ENCODE measurements at places on chromosomes 12 and 14.

DNA sequence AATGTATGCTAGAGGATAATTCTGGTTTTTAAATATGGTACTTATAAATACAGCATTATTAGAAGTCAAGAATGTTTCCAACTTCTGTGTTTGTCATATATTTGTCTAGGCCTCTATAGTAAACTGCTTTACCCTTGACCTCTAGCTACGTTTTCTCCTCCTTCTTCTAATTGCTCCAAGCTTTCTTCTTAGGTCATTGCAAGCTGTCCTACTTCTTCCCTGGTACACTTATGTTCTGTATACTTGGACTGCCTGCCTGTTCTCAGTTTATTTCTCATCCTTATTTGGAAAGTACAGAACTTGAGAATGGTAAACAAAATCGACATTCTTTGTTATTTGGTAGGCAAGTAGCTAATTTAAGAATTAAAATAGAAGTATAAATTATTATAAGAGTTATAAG is 23.9 kb upstream of the ATP2B1 start:
- DNase-seq, result no peak

DNA sequence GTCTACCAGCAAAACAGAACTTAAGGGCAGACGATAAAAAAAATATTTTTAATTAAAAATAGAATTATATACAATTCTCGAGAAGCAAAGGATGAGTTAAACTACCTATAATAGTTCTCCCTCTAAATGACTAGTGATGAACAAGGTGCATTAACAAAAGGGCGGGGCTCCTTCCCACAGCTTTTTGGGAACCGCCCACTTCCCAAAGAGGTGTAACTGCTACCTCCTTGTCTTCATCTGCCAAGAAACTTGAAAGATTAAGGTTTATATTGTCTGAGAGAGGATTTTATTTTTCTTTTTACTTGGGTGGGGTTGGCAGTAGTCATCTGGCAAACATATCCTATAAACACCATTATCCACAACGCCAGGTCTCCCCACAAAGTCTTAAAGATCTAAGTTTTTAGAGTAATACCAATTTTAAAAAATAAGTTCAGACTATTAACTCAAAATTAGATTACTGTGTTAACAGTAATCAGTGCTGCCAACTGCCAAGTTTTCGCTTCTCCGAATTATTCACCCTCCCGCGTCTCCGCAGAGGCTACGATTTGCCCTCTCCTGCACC is 938 bp downstream of the RALGAPA1 start:
- DNase-seq, result peak; percentile 43

- no peak for DNase-seq
Observed at GRCh38 chr12:132496710-132497109, 6.8 kb downstream of the FBRSL1 start.

DNA sequence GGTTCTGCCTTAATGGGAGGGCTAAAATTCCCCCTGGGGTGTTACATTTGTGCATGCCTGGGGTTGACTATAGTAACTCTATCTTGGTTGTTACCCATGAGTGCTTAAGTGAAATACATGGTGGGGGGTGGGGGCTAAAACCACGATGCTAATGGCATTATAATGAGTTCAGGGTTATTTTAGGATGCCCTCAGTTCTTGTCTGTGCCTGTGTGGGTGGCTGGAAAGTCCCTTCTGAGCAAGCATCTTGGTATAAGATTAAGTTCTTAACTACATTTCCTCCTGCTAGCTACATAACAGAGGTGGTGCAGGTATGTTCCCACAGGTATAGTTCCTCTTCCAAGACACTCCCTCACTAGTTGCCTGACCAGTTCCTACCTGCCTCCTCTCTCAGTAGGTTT is 822.3 kb downstream of the LRFN5 start:
- no peak for DNase-seq

DNA sequence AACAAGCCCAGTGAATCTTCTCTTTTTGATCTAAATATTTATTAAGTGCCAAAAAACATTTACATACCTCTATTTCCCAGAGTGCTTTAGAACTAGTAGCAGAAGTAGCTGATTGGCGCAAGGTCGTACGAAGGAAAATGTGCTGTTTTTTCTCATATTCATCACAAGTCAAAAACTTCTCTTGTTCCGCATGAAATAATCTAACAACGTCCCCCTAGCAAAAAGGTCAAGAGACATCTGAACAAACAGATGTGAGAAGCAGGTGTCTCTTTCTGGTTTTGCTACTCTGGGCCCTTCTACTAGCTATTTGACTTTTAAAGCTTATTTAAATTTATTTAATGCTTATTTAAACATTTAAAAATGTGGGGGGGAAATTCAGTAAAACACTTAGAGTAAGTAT is 117.8 kb downstream of the ITPR2 start:
- DNase-seq, result no peak

- no peak for DNase-seq
Observed at GRCh38 chr12:45483571-45483970, 245.9 kb upstream of the ARID2 start.

DNA sequence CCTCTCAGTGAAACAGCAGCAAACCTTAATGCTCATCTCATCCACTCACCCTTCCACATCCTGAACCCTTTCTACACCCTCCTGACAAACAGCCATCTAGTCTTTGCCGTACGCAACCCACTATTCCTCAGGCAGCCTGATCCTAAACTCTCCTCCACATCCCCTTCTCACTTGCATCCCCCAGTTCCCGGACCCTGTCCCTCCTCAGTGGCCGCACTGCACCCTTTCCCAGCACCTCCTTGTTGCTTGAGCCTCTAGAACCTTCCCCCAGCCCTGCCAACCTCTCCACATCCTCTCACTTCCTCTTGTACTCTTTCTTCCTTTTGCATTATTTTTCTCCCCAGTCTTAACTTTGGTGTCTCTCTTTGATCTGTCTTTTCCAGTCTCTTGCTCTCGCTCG is 42.9 kb downstream of the IQSEC3 start:
- DNase-seq, result no peak

- no peak for DNase-seq
Observed at GRCh38 chr12:1634149-1634548, 5.1 kb downstream of the WNT5B start.

DNA sequence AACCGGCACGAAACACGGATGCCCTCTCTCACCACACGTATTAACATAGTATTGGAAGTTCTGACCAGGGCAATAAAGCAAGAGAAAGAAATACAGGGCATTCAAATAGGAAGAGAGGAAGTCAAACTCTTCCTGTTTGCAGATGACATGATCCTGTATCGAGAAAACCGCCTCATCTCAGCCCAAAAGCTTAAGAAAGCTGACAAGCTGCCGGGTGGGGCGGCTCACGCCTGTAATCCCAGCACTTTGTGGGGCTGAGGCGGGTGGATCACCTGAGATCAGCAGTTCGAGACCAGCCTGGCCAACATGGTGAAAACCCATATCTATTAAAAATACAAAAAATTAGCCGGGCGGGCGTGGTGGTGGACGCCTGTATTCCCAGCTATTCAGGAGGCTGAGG is 17.7 kb downstream of the OR6S1 start:
- no peak for DNase-seq

DNA sequence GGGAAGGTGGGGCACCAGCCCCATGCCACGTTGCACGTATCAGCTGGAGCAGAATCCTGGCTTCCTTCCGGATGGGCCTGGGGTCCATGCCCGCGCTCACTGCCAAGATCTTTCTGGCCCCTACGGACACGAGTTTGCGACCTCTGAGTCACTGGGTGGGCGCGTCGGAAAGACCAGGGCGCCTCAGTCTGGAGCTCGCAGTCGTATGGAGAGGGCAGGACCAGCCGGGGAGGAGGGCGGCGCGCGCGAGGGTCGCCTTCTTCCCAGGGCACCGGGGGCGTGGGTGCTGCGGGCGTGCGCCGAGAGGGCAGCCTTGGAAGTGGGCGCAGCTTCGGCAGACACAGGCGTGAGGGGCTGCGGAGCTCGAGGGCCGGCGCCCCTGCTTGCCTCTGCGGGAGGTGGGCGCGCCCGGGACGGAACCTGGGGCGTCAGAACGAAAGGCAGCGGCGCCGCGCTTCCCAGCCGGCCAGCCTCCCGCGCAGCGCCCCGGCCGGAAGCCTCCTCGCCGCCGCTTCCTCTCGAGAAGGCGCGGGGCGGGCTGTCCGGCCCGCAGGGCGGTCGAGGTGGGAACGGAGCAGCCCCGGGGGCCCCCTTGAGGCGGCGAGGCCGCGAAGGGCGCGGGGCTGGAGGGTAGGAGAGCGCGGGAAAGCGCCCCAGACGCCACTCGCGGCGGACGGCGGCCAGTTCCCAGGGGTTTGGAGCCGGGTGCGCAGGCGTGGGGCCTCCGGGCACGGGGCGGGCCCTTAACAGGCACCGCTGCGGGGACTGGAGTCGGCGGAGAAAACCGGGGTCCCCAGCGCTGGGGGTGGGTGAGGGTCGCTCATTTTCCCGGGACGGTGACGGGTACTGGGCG is at the start of gene ARL6IP4:
Gene ARL6IP4, plus strand, starts transcription at position 499 of the 853 bp plus-strand sequence. CDS start 459 bp downstream, outside the sequence.
- peak; percentile 80 for DNase-seq

DNA sequence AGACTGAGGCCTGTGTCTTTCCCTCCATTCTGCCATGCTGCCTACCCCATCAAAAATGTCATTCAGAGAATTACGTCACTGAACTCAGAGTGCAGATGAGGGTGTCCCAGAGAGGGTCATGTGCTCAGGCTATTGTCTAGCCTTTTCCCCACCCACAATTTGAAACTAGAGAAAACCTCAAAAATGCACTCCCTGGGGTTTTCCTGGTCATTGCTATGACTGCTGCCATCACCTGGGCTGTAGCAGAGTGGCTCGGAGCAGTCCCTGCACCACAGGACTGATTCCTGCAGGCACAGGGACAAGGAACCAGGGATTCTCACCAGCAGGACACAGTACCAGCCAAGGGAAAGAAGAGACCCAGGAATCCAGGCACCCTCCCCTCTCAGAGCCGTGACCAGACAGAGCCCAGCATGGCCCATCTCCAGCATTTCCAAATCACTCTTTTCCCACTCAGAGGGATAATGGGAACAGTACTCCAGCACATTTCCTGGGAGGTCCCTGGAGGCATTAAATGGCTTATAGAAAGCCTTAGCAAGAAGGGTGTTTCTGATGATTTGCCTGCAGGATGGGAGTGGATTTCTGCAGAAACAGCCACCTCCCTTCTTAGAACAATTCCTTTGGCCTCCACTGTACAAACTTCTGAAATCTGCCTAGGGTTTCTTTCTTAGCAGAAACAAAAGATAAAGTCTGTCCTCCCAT is 45.9 kb downstream of the VWF start:
- no peak for DNase-seq

GRCh38 chr12:107619831-107620230 is 65.8 kb upstream of the PWP1 start:
- no peak for DNase-seq

DNA sequence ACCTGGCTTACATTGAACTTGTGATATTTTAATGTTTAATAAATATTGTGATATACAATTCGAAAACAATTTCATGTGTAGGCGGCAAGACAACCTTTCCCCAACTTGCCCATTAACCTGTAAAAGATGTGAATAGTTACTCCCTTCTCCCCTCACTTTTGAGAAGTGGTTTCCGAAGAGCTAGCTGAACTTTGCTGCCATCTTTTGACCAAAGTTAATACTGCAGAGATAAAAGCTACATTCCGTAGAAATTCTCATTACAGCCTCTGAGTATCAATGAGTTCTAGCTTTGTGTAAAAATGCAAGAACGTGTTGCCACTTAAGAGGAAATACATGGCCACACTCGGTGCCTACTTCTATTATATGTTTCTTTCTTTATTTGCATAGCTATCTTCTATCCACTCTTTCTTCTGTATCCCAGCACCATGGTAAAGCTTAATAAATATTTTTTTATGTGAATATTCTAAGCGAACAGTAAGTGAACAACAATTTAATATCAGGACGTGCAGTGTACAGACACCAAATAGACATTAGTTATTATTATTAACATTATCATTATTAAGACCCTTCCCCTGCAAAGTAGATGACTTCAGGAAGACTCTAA is 105.1 kb upstream of the TMEM260 start:
- peak; percentile 60 for DNase-seq

- no peak for DNase-seq
Observed at GRCh38 chr12:58142991-58143390, 201.6 kb downstream of the ATP23 start.

DNA sequence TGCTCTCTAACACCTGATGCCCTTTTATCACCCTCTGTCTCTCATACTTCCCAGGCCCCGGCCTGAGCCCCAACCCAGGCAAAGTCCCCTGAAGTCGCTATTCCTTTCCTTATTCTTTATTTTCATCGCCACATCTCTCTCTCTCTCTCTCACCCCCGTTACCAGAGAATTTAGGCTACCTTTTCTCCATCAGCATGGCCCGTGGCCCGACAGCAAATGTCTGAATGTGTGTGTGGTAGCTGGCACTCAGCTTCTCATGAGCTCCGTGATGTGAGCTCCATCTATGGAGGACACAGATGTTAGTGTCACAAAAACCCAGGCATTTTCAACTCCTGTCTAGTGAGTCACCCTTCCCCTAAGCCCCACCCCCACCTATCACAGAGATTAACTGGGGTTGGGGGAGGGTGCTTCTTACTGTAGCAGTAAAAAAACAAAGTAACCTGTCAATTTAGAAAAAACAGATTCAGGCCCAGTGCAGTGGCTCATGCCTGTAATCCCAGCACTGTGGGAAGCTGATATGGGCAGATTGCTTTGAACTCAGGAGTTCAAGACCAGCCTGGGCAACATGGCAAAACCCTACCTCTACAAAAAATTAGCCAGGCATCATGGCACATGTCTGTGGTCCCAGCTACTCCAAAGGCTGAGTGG is 53.8 kb downstream of the VCPKMT start:
- no peak for DNase-seq

DNA sequence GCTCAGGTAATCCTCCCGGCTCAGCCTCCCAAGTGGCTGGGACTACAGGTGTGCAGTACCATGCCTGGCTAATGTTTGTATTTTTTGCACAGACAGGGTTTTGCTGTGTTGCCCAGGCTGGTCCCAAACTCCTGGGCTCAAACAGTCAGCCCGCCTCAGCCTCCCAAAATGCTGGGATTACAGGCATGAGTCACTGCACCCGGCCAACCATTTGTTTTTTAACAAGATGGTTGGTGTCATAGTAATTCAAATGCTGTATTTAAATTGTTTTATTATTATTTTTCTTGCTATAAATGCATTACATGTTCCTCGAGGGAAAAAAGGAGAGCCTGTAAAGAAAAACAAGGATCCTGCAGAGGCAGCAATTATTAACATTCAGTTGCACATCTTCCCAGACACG is 83.9 kb downstream of the EP400 start:
- DNase-seq, result no peak

GRCh38 chr12:64501486-64501885 is 49.6 kb downstream of the TBK1 start:
- no peak for DNase-seq

- DNase-seq, result no peak
Observed at GRCh38 chr12:116959198-116959460, 48.4 kb downstream of the FBXW8 start.

DNA sequence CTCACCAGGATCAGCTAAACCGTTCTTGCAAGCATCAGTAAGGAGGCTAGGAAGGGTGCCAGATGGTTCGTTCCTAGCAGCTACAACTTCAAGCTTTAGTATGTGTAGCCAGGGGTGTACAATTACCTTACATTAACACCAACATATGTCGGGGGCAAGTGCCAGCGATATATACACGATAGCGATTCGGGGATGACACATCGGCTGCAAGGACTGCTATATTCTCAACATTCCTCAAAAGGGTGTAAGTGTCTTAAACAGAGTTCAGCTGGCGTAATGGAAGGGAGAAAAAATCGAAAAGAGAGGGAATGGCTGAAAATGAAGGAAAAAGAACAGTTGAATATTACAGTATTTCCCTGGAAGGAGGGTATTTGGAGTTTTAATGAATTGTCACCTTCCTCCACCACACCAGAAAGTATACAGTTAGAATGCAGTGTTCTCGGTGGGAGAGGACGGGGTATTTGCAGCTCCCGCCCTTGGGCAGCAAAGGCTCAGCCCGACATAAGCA is 545 bp downstream of the LIMA1 start:
- no peak for DNase-seq

Data from neural progenitor cell (in vitro differentiated cells).